Left renal pelvis (tissue), 4 donors: ENCODE measurements at places on chromosomes 2 and 18. TPM values are rescaled to one million over a fixed set of nuclear protein-coding genes. Genes with fewer than 3 reads are reported as not detected.

GRCh38 chr18:36035253-36035652 lies 32.1 kb downstream of the RPRD1A start:
- no peak for DNase-seq

DNA sequence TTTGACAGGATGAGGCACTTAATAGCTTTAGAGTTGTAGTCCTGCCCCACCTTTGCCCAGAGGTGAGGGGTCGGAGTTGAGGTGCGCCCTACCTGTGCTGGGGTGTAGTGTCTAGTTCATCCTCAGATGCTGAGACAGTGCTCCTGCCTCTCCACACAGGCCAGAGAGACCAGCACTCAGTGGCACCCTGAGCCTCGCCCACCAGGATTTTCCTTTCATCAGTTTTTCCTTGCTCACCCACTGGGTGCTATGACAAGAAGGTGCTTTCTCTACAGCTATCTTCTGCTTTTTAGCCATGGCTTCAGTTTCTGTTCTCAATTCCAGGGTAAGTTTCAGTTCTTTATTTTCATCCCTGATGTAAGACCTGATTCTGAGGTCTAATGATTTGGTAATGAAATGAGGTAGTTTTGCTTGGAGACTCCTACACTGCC lies 16.8 kb upstream of the TMEM131 start:
- DNase-seq: no peak

GRCh38 chr2:100766806-100767205 lies 53.1 kb upstream of the NPAS2 start:
- no peak for DNase-seq

GRCh38 chr2:148813603-148814065 lies 61.4 kb upstream of the KIF5C start:
- no peak for DNase-seq

DNA sequence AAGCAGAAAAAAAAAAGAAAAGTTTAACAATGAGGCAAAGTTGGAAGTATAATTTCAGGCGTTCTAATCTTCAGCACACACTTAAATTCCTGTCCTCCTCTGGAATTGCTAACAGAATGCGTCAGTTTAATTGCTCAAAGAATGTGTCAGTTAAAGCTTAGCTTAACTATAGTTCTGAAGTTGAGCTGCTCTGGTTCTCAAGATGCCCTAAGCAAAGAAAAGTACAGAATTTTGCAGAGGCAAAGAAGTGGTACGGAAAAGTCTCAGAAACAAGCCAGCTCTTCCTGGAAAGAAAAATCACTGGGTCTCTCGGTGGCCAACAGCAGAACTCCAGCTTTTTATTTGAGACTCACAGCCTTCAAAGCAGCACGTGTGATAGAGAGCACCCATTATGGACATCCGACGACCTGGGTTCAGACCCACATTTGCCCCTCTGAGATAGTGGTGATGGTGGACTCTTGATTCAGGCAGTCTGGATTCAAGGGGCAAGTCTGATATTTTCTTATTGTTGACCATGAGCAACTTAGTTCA lies 22.2 kb upstream of the MYO3B start:
- DNase-seq: no peak

Gene CNRIP1
- 51.5 TPM for polyA plus RNA-seq

DNA sequence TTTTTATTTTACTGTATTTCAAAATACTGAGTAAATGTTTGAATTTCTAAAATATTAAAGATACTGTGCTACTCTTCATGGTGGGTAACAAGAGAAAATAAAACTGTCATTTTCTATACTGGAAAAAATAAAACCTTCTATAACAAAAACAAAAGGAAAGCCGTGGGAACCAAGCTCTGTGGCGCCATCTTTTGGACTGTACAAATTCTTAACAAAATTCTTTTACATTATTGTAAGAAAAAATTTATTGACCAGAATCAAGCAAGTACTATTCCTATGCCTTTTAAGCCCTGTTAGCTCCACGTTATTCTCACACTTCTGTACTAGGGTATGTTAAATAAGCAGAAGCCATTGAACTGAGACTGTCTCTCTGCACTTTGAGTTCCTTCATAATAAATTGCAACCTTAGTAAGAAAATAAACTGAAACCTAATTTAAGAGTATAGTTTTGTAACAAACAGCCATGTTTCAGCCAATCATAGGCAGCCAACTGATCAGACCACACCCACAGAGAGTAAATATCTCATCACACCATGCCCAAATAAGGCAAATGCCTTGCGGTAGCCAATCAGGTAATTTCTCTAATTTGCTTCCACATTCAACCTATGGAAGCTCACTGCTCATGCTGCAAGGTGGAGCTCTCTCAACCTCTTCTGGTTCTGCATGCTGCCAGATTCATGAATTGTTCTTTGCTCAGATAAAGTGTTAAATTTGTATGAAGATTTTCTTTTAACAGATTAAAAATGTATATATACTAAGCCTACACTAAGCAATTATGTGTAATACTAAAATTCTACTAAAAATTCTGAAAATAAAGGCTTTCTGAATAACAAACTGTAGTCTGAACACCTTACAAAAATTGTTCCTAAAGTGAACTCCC lies 42.2 kb downstream of the HIBCH start:
- peak; percentile 7 for DNase-seq

Gene CCDC93
- polyA plus RNA-seq: 37.1 TPM

Gene TMEM17
- polyA plus RNA-seq: 5.1 TPM

Gene SLC11A1
- polyA plus RNA-seq: 0.57 TPM

- DNase-seq: no peak
Observed at GRCh38 chr2:62382122-62382521, 123.9 kb downstream of the TMEM17 start.

Gene ZNF142
- polyA plus RNA-seq: 18.4 TPM

GRCh38 chr18:45250479-45250878 lies 364.8 kb upstream of the SLC14A2 start:
- no peak for DNase-seq

- no peak for DNase-seq
Observed at GRCh38 chr18:5198311-5198710, 1.3 kb upstream of the AKAIN1 start.

DNA sequence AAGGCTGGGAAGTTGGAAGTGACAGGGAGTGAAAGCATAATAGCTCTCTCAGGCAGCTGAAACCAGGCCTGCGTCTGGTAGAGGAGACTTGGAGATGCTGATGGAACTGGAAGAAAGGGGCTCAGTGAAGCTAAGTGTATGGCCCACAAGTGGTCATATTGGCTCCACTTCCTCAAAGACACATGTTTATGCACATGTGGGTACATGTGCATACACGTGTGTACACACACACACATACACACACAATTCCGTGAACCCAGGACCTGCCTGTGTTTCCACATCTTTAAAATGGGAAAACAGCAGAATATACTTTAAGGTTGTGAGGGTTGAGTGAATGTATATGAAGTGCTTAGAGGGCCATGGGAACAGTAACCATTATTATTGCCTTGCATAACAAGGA lies 160.9 kb downstream of the ARL6IP6 start:
- no peak for DNase-seq

Gene CFC1
- polyA plus RNA-seq: 0.18 TPM

Gene SPC25
- 25.8 TPM for polyA plus RNA-seq

Gene RESP18
- not detected for polyA plus RNA-seq

DNA sequence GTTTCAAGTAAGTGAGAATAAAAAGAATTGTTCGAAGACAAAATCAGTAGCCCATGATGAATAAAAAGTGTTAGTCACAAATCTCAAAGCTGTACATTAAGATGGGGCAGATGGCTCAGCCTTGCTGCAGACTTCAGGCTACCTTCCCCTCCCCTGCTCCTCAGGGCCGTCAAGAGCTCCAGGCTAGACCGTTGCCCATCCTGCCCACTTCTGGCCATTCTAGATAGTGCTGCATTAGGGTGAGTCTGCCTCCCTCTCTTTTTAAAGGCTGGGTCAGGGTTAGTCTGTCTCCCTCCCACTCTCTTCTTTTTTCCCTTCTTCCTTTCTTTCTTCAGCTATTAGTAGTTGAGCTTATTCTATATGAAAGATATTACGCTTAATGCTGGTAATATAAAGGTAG lies 86.0 kb downstream of the MAPRE2 start:
- DNase-seq: no peak

GRCh38 chr2:193272011-193272410 lies 1077.3 kb upstream of the TMEFF2 start:
- no peak for DNase-seq

DNA sequence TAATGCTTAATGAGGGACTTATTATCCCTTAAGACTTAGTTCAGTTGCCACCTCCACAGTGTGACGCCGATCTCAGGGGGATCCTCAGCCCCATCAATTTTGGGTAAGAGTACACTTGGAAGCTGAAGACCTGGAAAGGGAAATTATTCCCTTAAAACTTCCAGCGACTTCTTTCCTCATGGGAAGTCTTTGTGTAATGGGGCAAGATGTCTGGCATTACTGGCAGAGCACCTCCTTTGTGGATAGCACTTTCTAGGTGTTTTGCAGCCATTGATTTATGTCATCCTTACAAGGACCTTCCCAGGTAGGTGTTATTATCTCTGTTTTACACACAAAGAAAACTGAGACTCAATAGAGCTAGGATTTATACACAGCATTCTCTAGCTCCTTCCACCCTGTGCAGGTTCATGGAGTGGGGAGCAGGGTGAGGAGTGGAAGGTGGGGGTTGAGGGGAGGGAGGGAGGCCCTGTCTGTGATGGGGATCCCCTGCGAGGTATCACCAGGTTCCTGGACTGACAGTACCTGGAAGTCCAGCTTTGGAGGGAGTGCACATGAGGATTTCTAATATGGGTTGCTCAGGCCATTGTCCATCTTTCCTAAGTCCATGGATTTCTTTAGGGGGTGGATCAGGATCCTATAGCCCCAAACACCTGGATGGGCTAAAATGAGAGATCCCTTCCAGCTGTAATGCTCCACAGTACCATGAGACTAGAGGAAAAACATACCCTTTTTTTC lies 79.4 kb downstream of the MYCN start:
- no peak for DNase-seq

Gene SLC30A3
- 3.9 TPM for polyA plus RNA-seq

DNA sequence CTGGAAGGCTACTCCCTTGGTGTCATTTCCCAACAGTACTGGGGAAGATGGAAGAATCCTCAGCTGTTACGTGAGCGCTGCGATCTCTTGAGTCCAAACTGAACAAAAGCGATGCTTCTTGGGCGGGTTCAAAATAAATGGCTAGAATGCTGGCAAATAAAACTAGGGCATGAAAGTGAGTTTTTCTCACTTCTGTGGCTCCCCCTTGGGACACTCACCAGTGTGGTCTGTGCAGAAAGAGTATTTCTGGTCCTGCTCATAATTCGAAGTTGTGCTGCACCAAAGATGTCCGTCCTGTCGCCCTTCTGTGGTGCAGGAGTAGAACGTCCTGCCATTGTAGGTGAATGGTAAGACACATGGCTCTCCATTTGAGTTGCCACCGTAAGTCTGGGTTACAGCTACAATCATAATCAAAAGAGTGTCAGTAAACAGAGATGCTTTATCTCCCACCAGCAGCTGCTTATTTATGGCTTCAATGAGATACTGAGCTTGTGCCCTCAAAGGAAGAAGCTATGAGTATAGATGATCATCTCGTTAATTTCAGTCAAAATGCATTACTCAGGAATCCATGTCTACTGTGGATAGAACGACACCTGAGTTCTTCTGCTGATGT lies 11.8 kb downstream of the FN1 start:
- no peak for DNase-seq

Gene CD28
- polyA plus RNA-seq: 2.1 TPM

Gene GAREM1
- polyA plus RNA-seq: 10.6 TPM

- no peak for DNase-seq
Observed at GRCh38 chr2:31109633-31110192, 28.5 kb downstream of the GALNT14 start.

GRCh38 chr2:77443076-77443475 lies 79.1 kb downstream of the LRRTM4 start:
- DNase-seq: no peak

GRCh38 chr2:156625360-156626170 lies 189.4 kb downstream of the GPD2 start:
- no peak for DNase-seq

DNA sequence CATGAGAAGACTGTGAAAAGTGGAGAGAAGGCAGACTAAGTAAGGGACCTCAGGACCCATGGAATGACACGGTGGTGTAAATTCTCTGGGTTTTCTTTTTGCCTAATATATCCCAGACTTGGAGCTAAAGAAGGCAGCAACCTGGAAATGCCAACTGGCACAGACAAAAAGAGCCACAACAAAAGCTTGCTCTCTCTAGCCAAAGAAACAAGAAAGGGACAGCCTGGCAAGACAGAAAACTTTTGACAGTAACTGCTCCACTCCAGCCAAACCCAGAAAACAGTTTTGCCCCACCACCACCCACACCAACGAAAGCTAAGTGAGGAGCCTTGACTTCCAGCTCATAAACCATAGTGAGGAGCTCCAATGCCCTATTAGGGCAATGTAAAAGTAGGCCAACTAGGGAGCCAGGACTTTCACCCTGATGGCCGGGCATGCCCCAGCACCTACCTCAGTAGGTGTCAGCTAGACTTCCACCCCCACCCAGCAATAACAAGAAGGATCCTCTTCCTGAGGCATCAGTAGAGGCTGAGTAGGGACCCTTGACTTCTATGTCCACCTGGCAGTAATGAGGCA lies 35.5 kb downstream of the PELI1 start:
- DNase-seq: no peak

- DNase-seq: no peak
Observed at GRCh38 chr2:36059691-36060090, 295.9 kb upstream of the CRIM1 start.

GRCh38 chr2:219871351-219871750 lies 243.9 kb downstream of the SLC4A3 start:
- no peak for DNase-seq

- no peak for DNase-seq
Observed at GRCh38 chr2:88842656-88843460, 151.4 kb downstream of the RPIA start.

DNA sequence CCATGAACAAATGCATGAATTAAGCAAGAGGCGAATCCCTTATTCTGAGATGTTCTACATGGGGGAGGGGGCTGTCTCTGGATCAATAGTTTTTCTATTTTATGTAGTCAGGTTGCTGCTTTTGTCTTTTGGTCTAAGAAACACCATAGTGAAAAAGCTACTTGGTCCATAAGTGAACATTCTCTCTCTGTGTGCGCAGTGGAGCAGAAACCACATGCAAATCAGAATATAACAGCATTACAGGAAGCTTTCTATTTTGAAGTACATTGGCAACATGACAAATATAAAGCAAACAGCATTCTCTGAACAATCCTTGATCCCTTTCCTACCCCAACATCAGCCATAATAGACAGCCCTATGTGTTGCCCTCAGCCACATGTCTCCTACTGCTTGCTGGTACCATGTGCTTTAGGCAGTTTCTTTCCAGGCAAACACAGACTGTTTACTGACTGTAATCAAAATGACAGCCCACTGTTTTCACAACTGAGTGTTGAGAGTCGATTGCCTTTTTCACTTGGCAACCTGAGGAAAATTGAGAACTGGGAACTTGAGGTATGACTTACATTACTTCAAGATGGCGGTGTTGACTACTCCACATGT lies 10.6 kb downstream of the SCN3A start:
- no peak for DNase-seq

Gene SERPINB8
- polyA plus RNA-seq: 4.0 TPM

Gene CYRIA
- 3.7 TPM for polyA plus RNA-seq
